Left renal cortex interstitium (tissue), 4 donors: ENCODE measurements at places on chromosomes 7 and 10. TPM values are rescaled to one million over a fixed set of nuclear protein-coding genes. Genes with fewer than 3 reads are reported as not detected.

The AOC1 gene
- polyA plus RNA-seq: 102 TPM

The IGF2BP3 gene
- polyA plus RNA-seq: 59.5 TPM

The APBB1IP gene
- polyA plus RNA-seq: 1.7 TPM

The RHEB gene
- 143 TPM for polyA plus RNA-seq

The TMEM225B gene
- polyA plus RNA-seq: 2.0 TPM

The PNLIPRP2 gene
- polyA plus RNA-seq: not detected

The AZGP1 gene
- 66.0 TPM for polyA plus RNA-seq

The HMX3 gene
- not detected for polyA plus RNA-seq

The POLL gene
- polyA plus RNA-seq: 30.3 TPM

The KIF5B gene
- 134 TPM for polyA plus RNA-seq
